Activated CD4-positive, alpha-beta T cell treated with anti-CD3 and anti-CD28 coated beads, Interleukin-2, amount 10 ng/mL, durations not matched to agents 24 days and 14 days (primary cell): ENCODE measurements at places on chromosomes 11 and 22. TPM values are rescaled to one million over a fixed set of nuclear protein-coding genes. Genes with fewer than 3 reads are reported as not detected.

Gene MPZL2
- total RNA-seq: 18.5 and 19.3 TPM in 2 replicates

Gene OR5A1
- not detected in 2 replicates for total RNA-seq

Gene CBX7
- total RNA-seq: 10.8 and 11.6 TPM in 2 replicates

Gene MYEOV
- 0.21 and 0.83 TPM in 2 replicates for total RNA-seq

Gene EHF
- not detected in 2 replicates for total RNA-seq

Gene RAB30
- 13.6 and 15.4 TPM in 2 replicates for total RNA-seq

Gene PKNOX2
- not detected in 2 replicates for total RNA-seq

Gene LRRC75B
- total RNA-seq: 2.6 and 3.2 TPM in 2 replicates

Gene TLCD5
- total RNA-seq: 0.76 and 1.2 TPM in 2 replicates

Gene BEST1
- total RNA-seq: 0.07 TPM in 1 of 2 replicates, not detected in the other

Gene GLYAT
- not detected in 2 replicates for total RNA-seq

Gene GRAMD4
- total RNA-seq: 63.8 and 66.1 TPM in 2 replicates

Gene KRTAP5-2
- not detected in 2 replicates for total RNA-seq

Gene DRG1
- 114 and 117 TPM in 2 replicates for total RNA-seq

Gene TEX12
- not detected in 2 replicates for total RNA-seq

Gene CLMP
- total RNA-seq: 0.05 and 0.12 TPM in 2 replicates

Gene CDCA5
- 94.4 and 95.1 TPM in 2 replicates for total RNA-seq

Gene ZNF280B
- total RNA-seq: 2.8 and 3.2 TPM in 2 replicates

Gene DBX1
- not detected in 2 replicates for total RNA-seq

Gene TSGA10IP
- not detected in 2 replicates for total RNA-seq

Gene SLC43A1
- total RNA-seq: 35.3 and 35.8 TPM in 2 replicates

Gene MICAL3
- total RNA-seq: 47.0 and 51.2 TPM in 2 replicates

Gene OR5J2
- not detected in 2 replicates for total RNA-seq

Gene RPS19BP1
- 96.2 and 96.9 TPM in 2 replicates for total RNA-seq

Gene ATP5MG
- 220 and 228 TPM in 2 replicates for total RNA-seq

Gene OR9I1
- not detected in 2 replicates for total RNA-seq

Gene HBB
- not detected in 2 replicates for total RNA-seq

Gene GUCD1
- 118 and 129 TPM in 2 replicates for total RNA-seq

Gene HEPHL1
- total RNA-seq: not detected in 2 replicates

Gene C11orf52
- not detected in 2 replicates for total RNA-seq

Gene SLC39A13
- 13.2 and 13.3 TPM in 2 replicates for total RNA-seq

Gene IL10RA
- total RNA-seq: 86.6 and 89.9 TPM in 2 replicates

Gene TREH
- not detected in 2 replicates for total RNA-seq

Gene RGL4
- 6.9 TPM in 2 replicates for total RNA-seq

Gene TRIM64
- not detected in 2 replicates for total RNA-seq

Gene DERL3
- total RNA-seq: 13.4 and 14.8 TPM in 2 replicates

Gene UCP2
- 447 and 452 TPM in 2 replicates for total RNA-seq

Gene SYTL2
- total RNA-seq: 13.9 and 14.3 TPM in 2 replicates

Gene RIMBP3B
- 0.26 TPM in 1 of 2 replicates, not detected in the other for total RNA-seq

Gene GLYATL1
- not detected in 2 replicates for total RNA-seq

Gene CNTN5
- total RNA-seq: not detected in 2 replicates

Gene NXPE2
- not detected in 2 replicates for total RNA-seq

Gene UBQLNL
- not detected in 2 replicates for total RNA-seq

Gene TPP1
- total RNA-seq: 32.2 and 35.2 TPM in 2 replicates

Gene POLD3
- total RNA-seq: 53.5 and 53.6 TPM in 2 replicates

Gene RAG1
- total RNA-seq: 0.14 TPM in 1 of 2 replicates, not detected in the other

Gene SLC25A18
- not detected in 2 replicates for total RNA-seq

Gene SIDT2
- total RNA-seq: 23.9 and 29.1 TPM in 2 replicates

Gene BLID
- total RNA-seq: not detected in 2 replicates
